ENCODE measurements at places on chromosomes 7 and 10. TPM values are rescaled to one million over a fixed set of nuclear protein-coding genes. Genes with fewer than 3 reads are reported as not detected.

ACHE gene
- polyA plus RNA-seq: 0.07 TPM

SEMA3A gene
- 6.9 TPM for polyA plus RNA-seq

ZNF518A gene
- polyA plus RNA-seq: 4.0 TPM

CISD1 gene
- polyA plus RNA-seq: 37.5 TPM

EPO gene
- polyA plus RNA-seq: not detected

ABCB1 gene
- 0.16 TPM for polyA plus RNA-seq

SSBP1 gene
- polyA plus RNA-seq: 149 TPM

KCTD7 gene
- polyA plus RNA-seq: 4.3 TPM

SHTN1 gene
- polyA plus RNA-seq: 5.6 TPM

SFTPD gene
- polyA plus RNA-seq: not detected

DNA sequence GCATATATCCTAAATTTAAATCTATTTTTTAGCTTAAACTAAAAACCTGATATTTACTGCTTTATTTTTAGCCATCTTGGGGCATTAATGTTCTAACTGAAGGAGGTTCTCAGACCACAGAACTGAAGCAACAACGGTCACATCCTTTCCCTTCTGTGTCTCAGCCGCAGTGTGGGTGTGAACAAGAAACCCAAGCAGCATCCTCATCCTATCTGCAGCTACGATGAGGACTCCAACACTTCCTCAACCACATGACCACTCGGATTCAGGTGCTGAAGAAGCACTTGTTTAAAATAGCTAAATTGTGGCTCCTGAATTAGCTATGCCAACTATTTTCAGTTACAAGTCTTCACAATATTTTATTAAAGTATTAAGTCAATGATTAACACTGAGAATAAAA is 5.3 kb downstream of the ESYT2 start:
- no peak for DNase-seq

DNA sequence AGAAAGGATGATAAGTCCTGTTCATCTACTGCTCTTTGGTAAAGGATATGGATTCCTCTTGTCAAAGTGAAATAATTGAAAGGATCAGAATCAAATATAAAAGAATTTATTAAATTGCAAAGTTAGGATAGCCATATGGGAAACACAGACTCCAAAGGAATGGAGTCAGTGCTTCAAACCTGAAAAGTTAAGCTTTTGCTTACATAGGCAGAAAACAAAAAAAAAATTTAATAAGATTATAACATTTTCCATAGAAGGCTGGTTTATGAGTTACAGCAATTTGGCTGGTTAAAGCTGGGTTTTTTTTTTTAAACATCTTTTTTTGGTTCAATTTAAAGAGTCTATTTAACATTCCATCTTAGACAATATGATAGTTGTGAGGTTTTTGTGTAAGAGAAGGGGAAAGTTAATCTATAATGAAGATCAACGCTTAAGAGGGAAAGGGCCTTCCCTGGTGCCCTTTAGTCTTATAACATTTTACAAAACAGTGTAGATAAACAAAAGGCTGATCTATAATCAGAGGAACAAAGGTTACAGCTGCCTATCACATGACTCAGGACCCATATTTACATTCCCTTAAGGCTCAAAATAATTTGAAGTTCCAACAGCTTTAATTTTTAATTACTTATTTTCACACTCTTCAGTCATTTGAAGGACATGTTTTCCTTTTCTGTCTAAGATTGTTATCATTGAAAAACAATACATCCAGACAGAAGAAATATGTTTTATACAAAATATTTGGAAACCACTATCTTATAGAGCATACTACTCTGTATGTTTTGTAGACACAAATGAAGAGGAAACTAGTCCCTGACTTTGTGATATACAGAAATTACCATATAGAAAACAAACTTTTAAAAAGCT is 234.3 kb upstream of the MBL2 start:
- no peak for DNase-seq

GRCh38 chr7:98369726-98370125 is 31.2 kb downstream of the BAIAP2L1 start:
- no peak for DNase-seq

DNA sequence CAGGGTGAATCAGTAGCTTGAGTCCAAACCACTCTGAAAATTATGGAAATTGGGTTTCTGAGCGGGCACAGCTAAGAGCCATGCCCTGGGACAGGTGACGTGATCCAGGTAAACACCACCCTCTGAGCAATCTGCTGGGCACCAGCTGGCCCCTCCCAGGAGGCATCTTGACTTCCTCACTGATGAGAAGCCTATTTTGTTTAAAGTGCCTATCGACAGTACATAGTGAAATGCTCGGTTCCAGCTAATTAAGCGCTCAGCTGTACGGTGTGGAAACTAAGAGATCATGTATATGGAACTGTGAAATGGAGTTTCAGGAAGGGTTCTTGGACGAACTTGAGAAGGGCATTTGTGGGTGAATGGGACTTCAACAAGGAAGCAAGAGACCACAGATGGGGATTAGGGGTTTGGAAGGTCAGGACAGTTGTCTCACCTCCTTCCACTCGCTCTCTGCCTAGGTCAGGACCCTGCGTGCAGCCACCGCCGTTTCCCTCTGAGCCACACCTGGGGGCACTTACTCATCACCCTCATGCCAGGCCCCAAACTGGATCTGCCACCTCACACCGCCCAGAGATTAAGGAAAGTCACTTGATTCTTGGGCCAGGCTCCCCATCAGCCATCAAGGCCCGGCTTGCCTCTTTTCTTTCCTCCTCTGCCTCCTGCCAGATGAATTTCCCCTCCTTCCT is 3.2 kb downstream of the ITPRIP start:
- DNase-seq: peak; percentile 33

DNA sequence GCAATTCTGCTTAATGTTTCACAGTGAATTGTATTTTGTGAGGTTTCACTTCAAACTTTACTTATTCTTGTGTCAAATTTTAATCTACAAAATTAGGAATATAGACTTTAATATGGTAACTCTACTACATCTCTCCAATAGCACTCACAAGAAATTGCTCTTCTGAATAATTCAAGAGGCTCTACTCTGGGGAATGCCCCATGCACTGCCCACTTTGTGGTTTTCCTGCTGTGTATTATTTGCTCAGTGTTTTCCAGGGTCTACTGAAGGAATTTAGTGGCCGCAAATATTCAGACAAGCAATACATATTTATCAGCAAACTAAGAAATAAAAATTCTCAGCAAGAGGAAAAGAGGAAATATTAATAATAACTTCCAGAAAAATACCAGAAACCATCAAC is 611.4 kb downstream of the TNS3 start:
- no peak for DNase-seq

DNA sequence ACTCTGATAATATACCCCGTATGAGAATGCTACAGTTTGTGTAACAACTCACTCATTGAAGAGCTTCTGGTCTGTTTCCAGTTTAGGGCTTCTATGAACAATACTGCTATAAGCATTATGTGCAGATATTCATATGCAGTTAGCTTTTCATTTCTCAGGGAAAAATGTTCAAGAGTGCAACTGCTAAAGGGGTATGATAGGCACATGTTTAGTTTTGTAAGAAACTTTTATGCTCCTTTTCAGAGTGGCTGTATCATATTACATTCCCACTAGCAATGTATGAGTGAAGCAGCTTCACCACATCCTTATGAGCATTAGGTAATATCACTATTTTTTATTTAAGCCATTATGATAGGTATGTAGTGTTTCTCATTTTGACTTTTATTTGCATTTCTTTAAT is 182.6 kb upstream of the CXCL12 start:
- no peak for DNase-seq

GRCh38 chr7:67765481-67766175 is 769.0 kb downstream of the TYW1 start:
- DNase-seq: no peak

DNA sequence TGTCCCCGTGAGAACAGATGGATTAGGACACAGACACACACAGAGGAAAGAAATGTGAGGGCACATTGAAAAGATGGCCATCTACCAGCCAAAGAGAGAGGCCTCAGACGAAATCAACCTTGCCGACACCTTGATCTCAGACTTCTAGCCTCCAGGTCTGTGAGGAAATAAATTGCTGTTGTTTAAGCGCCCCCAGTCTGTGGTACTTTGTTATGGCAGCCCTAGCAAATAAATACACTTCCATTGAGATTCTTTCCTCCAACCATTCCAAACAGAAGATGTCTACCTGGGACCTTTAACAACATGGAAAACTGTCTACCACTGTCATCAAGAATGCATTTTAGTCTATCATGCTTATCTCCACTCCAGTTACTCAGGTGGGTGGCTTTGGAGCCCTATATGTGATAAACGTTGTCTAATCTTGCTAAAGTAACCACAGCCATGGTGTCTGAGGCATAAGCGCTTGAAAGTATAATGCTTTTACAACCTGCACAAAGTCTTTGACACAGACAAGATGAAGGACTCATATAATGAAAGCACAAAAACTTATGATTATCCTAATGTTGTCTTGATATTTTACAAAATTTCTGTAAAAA is 244.3 kb downstream of the MTERF1 start:
- DNase-seq: peak; percentile 30

DNA sequence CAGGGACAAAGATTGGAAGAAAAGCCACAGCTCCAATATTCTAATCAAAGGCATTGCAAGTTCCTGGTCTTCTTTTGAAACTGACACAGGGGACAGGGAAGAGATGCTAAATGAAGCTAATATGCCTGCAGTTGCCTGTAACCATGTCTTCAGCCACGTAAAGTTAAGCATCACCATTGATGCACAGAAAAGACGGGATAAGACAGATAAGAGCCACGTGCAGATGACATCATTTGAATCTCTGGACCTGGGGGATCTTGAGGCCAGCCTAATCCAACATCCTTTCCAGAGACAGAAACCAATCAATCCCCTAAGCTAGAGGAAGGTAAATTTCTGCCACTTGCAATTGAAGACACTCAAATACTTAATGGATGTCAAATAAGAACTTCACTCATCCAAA is 93.4 kb downstream of the PIP4K2A start:
- no peak for DNase-seq

DNA sequence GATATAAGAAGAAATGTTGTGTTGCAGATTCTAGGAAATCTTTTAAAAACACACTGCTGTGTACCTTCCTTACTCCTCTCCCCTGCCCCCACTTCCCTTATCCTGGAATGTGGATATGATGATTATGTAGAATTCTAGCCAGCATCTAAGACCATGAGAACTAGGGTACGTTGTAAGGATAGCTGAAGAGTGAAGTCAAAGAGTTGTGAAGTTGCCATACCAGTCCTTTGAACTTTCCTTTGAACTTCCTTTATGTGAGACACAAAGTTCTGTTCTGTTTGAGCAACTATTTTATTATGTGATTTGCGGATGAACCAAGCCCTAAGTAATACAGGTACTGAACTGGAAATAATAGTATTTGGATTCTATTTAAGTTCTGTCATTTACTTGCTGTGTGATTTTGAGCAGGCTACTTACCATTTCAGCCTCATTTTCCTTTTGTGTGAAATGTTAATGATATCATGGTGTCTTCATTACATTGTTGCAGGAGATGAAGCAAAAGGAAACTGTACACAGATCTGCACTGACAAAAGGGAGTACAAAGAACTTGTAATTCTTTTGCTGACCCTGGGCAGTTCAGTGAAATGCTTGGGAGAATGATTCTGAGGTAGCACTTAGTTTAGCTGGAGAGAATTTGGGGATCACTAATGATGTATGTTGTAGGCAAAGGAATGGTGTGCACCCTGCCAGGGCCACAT is 31.4 kb downstream of the RPA3 start:
- DNase-seq: no peak

- DNase-seq: no peak
Measured at GRCh38 chr10:47160967-47161366, 139.0 kb upstream of the GDF10 start.

DNA sequence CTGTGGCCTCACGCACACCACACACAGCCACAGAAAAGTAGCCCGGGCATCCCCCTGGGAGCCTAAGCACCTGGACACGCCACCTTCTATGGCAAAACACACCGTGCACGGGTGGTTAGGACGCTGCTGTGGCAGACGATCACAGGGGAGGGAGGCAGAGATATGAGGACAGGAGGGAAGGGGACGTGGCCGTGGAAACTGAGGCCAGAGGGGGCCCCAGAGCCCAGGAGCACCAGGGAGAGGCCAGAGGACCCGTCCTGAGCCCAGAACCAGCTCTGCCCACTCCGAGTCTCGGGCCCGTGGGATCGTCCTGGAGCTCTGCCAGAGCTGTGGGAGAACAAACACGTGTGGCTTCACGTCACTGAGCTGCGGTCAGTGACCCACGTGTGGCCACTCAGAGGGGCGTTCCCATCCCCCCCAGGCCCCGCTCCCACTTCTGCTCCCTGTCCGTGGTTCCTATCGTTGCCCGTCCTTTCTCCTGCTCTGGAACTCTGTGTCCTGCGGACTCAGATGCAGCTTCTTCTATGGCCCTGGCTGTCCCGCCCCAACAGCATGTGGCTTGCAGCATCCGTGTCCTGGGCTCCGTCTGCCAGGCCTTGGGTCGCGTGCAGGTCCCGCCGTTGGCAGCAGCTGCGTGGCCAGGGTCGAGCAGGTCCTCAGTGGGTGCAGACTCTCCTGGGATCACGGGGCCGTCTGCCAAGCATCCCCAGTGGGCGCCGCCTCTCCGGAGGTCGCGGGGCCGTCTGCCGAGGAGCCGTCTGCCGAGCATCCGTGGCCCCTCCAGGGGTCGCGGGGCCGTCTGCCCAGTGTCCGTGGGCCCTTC is 31.0 kb downstream of the GET4 start:
- no peak for DNase-seq

- peak; percentile 70 for DNase-seq
Measured at GRCh38 chr10:76082956-76083355, 651.5 kb downstream of the LRMDA start.

GRCh38 chr7:112833082-112833481 is 42.9 kb upstream of the TMEM168 start:
- no peak for DNase-seq

DNA sequence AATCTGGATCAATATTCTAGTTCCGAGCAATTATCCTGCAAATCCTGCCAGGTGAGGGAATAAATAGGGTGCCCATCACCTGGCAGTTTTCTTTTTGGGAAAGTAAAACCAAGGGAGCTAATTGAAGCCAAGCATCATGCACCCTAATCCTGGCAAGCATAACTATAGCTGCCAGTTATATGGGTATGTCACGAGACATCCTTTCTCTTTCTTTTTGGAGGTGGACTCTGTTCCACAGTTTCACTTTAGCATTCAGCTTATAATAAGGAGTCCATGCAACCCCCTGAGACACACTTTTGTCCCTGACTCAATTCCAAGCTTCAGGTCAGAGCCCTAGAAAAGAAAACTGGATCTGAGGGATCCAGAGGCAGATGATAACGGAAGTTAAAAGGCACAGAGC is 222.5 kb downstream of the PHF14 start:
- DNase-seq: no peak

GRCh38 chr7:106062521-106062931 is 49.6 kb downstream of the SYPL1 start:
- peak; percentile 82 for DNase-seq
